Activated naive CD8-positive, alpha-beta T cell treated with anti-CD3 and anti-CD28 coated beads, Interleukin-2, amount 10 ng/mL, durations not matched to agents 7 days and 5 days (primary cell): ENCODE measurements at places on chromosomes 6 and 20. TPM values are rescaled to one million over a fixed set of nuclear protein-coding genes. Genes with fewer than 3 reads are reported as not detected.

DNA sequence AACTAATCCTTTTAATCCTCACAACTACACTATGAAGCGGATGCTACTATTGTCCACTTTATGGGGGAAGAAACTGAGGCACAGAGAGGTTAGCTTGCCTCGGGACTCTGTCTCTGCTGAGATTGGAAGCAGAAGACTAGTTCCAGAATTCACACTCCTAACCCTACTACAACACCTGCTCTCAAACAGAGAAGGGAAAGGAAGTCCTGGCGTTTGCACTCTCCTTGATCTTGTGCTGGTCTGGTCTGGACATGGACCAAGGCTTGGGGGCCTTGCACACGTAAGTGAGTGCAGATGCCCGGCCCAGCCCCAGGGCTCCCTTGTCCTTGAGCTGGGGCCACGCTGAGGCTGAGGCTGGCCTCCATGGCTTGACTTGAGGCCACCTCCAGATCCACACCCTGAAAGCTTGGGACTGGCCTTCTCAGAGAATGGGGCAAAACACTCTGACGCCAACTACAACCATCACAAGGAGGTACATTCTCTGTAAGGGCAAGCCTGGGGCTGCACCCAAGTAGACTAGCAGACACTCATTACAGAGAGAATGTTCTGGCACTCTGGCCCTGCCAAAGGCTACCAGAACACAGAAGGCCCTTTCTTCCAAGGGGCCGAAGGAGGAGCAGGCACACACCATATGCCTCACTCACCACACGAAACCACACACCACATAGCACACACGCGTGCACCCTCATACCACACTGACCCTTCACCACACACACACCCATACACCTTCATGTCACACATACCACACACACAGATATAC is 33.3 kb upstream of the EZR start:
- DNase-seq = no peak

DNA sequence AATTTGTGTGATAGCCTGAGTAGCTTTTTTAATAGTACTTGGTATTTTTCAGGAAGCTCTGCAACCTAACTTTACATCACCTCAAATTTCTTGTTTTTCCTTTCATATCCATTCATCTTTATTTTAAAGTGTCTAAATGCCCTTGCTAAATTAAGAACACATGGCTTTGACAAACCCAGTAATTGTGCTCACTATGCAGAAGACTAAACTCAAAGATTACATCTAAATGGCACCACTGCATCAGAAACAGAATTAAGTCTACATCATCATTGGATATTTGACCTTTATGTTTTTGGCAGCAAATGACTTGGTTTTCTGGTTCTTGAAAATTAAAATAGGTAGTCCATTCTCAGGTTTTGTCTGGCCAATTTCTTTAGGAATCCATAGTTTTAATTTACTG is 69.6 kb upstream of the HDGFL1 start:
- no peak for DNase-seq

DNA sequence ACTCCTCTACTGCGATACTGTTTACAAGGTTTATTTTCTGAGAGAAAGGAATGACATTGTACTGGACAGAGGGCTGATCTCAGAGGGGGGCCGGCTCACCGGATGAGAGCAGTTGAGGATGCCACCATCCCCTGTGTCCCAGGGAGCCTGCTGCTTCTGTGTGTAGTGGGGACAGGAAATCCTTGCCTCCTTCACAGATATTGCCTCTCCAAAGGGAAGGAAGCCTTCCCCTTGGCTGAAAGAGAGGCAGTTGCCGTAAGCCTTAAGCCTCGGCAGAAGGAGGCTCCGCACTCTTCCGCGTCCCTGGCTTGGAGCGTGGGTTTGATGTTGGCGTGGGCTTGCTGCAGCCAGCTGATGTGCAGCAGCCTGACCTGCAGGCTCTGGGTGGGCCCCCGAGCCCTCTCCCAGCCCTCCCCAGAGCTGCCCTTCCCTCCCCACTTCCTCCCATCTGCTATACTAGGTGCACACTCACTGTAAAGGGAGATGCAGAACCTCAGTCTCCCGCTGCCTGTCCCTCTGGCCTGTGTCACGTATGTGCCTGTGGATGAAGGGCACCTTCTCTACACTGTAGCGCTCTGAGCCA is 45.7 kb upstream of the RPS6KA2 start:
- no peak for DNase-seq

Gene DYNLRB1
- 91.2 TPM for total RNA-seq

Gene MUC22
- not detected for total RNA-seq

DNA sequence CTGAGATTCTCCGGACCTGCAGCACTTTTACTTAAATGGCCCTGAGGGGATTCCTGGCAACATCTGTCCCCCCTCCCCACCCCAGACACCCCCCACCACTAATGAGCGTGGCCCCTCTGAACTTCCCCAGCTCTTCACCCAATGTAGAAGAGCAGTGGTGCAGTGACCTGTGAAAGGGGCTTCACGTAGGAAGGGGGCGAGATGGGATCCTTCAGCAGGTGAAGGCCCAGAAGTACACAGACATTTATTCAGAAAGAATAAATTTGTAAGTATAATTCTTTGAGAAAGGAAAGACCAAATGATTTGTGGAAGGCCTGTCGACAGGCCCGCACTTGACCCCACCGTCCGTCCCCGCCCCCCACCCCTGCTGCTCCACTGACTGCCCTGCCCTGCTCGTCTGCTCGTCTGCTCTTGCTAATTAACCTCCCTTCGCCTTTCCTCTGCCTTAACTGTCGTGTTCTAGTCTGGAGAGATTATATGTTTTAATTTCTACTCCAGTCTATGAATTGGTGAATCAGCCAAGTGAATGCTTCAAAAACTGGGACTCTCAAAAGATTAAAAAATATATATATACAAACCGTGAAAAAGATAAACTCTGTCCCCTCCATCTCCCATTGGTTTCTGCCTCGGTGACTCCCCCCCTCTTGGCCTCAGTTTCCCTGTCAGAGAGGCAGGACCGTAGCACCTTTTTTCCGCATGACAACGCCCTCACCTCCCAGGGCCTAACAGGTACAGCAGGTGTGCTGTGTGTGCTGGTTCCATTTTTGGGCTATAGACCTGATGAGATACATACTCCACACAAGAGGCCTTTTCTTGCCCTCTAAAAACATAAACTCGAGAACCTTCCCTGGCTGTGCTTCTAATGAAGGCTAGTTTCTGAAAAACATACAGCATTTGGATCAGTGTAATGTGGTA is 49.2 kb downstream of the GNAS start:
- no peak for DNase-seq

- DNase-seq = no peak
These were observed 64.6 kb downstream of the SNX5 start for GRCh38 chr20:17904027-17904426.

DNA sequence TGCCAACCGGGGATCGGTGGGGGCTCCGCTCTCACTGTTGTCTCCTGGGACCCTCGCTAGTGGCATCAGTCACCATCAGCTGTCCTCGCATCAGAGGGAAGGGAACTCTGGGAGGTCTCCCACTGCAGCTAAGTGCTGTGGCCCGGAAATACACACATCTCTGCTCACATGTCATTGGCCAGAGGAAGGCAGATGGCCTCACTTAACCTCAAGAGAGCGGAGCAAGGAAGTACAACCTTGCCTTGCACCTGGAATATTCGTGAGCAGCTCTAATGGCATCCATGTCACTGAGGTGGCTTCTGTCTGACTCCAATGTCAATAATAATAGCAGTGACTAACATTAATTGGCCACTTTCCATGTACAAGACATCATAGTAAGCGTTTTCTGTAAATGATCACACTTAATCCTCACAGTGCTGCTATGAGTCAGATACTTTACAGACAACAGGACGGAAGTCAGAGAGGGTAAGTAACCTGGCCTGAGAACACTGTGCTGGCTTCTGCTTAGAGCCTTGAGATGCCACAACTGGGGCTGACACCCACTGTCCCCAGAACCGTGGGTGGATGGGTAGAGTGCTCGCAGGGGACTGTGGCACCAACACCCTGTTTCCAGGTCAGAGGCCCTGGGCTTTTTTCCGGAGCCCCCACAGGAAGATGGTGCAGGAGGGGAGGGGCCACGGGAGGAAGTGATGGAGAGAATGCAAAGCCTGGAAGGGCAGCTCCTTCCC is 6.0 kb downstream of the LHFPL5 start:
- no peak for DNase-seq

GRCh38 chr20:43322851-43323250 is 133.1 kb upstream of the PTPRT start:
- DNase-seq = no peak

DNA sequence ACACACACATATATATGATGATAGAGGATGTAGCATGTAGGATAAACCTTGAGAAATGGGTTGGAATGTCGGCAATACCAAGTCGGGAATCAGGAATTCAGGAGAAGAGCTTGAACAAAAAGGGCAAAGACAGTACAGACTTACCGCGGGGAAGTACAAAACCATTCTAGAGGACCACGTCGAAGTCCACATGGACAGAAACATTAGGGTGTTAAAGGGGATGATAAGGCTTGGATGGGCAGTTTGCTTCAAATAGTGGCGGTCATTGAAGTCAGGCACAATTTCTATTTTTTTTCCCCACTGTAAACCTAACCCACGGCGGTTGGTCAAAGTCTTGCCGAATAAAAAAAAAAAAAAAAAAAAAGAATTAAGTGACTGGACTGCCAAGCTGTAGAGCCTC is 766 bp upstream of the NUS1 start:
- DNase-seq = no peak

Gene CNKSR3
- not detected for total RNA-seq

Gene MARCKS
- 1.7 TPM for total RNA-seq

DNA sequence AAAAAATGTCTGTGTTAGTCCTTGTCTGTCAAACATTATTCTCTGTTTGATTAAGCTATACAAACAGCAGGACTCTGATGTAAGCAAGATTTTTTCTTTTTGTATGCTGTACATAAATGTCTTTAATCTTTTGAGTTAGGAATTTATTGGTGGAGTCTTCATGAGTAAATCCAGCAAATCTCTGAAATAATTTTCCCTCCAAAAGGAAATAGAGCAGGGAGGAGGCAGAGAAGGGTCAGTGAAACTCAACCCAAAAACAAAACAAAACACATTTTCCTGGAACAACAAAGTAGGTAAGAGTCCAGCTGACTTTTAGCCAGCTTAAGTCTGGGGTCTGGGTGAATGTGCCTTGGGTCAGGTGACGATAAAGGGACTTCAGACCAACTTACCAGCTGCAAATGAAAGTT is 113.7 kb downstream of the FOXA2 start:
- no peak for DNase-seq

DNA sequence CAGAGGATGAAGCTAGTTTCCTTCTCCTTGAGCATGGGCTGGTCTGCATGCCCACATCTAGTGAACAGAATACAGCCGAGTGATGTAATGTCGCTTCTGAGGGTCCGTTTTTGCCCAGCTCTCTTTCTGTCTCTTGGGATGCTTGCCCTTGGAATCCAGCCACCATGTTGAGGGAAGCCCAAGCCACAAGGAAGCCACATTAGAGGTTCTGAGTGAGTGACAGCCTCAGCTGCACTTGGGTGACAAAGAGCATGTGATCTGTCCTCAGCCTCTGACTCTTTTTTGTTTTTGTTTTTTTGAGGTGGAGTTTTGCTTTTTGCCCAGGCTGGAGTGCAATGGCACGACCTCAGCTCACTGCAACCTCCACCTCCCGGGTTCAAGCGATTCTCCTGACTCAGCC is 100.6 kb upstream of the SALL4 start:
- DNase-seq = no peak

GRCh38 chr20:43915211-43916072 is 790 bp downstream of the TOX2 start:
- DNase-seq = peak; percentile 49

DNA sequence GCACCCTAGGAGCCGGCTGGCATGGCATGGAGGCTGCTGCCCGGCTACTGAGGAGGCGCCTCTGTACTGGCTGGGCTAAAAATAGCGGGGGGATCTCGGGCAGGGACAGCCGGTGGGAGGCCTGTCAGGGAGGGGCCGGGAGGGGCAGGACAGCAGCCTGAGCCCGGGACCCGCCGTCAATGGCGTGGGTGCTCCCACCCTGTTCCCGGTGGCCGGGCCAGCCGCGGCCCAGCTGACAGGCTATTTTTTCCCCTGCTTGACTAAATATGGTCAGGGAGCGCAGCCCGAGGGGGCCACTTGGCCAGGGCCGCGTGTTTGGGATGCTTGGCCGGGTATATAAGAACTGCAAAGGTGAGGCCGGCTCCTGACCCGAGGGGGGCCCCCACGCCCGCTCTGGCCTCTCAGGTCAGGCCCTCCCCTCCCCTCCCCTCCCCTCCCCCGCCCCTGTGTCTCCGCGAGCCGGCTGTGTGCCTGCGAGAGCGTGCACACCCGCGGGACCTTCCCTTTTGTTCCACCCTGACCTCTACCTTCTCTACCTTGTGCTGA is 74.4 kb upstream of the GATA5 start:
- DNase-seq = no peak

GRCh38 chr6:81734081-81734480 is 18.4 kb downstream of the TENT5A start:
- DNase-seq = no peak

Gene MEA1
- 61.2 TPM for total RNA-seq

DNA sequence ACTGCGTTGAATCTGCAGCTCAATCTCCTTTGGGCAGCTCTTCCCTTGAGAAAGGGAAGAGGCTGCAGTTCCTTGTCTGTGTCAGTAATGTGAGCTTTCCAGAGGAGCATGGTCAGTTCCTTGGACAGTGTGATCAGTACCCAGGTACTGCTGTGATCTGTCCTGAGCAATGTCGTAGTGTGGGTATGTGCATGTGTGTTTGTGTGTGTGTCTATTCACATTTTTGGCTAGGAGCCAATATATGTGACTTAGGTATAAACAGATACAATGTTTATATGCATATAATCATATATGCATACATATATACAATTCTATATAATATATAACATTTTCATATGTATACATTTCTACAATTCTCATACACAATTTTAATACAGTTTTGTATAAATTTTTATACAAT is 85.4 kb upstream of the OLIG3 start:
- DNase-seq = no peak

Gene ADGRB3
- total RNA-seq = not detected

DNA sequence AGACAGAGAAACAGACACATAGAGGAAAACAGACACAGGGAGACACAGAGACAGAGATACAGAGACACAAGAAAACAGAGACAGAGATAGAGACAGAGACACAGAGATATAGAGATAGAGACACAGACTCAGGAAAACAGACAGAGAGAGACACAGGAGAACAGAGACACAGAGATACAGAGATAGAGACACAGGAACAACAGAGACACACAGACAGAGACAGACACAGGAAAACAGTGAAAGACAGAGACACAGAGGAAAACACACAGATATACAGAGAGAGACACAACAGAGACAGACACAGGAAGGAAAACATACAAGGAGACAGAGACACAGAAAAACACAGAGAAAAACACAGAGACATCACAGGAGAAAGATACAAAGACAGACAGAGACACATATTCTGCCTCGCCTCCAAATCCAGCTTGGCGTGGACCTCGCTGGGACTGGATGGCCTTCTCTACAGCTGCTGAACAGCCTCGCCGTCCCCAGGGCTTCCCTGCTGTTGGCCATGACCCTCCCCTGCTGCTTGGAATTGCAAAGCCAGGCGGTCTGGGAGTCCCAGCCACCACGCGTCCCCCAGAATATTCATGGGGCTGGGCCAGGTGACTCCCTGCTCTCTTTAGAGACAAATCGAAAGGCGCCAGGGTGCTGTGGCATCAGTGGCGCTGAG is 36.8 kb downstream of the NTSR1 start:
- no peak for DNase-seq

Gene CLDN20
- not detected for total RNA-seq

GRCh38 chr6:4649728-4650127 is 126.5 kb upstream of the CDYL start:
- no peak for DNase-seq

GRCh38 chr6:14177413-14178082 is 60.0 kb downstream of the CD83 start:
- no peak for DNase-seq
